ENCODE measurements at places on chromosomes 5 and 9.

- no peak for DNase-seq
Measured at GRCh38 chr5:95087816-95088317, 197.0 kb downstream of the MCTP1 start.

DNA sequence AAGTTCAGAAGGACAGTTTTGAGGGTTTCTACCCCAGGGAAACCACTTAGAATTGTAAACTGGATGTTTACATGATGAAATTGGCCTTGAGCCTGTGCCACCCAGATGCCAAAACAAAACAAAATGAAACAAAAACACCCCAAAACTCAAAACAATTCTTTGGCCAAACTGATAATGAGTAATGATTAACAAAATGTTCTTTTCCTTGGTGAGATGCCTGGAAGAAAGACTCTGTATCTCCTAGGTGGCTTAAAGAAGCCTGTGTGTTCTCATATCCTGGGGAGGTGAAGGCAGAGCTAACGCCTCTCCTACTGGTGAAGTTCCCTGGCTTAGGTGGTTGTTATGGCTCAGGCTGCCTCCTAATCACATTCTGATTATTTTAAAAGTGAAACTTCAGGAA lies 120.5 kb downstream of the NPR3 start:
- DNase-seq = no peak

DNA sequence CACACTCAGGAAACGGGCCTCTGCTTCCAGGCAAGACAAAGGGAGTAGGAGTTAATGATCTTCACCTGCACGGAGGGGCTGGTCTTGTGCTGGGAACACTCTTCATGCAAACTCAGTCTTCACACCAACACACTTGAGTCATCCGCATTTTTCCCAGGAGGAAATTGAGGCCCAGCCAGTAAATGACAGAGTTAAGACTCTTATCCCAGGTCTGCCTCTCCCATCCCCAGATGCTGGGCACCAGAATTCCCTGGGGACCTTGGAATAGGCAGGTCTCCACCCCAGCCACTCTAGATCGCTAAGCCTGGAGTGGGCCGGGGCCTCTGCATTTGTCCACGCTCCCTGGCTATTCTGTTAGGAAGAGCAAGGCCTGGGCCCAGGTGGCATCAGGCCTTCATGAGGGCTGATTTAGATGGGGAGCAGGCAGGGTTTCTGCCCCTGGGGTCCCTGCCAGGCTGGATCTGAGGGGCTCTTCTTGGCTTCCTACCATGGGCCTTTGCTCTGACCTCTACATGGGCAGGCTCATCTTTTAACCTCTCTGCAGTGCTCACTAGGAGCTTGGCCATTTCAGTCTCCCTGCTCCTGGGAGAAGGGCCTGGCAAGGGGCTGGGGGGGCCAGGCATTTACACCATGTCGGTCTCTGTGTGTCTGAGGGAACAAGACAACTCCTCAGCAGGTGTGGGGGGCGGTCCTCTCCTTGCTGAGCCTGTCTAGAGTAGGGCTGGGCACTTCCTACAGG lies 77.3 kb downstream of the AMBP start:
- DNase-seq = no peak

DNA sequence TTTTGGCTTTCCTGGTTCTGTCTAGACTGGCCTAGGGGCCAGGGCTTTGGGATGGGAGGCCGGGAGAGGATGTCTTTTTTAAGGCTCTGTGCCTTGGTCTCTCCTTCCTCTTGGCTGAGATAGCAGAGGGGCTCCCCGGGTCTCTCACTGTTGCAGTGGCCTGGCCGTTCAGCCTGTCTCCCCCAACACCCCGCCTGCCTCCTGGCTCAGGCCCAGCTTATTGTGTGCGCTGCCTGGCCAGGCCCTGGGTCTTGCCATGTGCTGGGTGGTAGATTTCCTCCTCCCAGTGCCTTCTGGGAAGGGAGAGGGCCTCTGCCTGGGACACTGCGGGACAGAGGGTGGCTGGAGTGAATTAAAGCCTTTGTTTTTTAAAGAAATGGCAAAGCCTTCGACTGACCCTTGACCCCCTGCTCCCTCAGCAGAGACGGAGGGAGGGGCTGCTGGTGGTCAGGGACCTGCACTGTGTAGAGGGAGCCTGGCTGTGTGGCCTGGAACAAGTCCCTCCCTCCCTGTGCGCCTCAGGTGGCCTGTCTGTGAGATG lies 11.1 kb downstream of the FPGS start:
- no peak for DNase-seq

GRCh38 chr9:132694144-132694543 lies 23.9 kb downstream of the GTF3C4 start:
- DNase-seq = no peak

Data from NCI-H1694 (cell line).